ENCODE measurements at places on chromosomes 12 and 14.

- no peak for DNase-seq
Measured at GRCh38 chr12:49979791-49980190, 7.0 kb downstream of the AQP6 start.

DNA sequence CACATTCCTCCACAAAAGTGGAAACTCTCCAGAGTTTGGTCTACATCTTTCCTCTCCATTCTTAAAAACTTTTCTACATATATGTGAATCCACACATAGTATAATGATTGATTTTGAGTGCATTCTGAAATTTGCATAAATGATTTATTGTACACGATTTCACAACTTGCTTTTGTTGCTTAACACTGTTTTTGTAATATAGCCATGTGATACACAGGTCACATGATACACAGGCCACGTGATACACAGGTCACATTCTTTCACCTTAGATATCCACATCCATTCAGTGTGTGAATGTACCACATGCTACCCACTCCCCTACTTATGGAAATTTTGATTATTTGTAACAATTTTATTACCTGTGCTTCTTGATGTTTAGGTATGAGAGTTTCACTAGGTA, 319.1 kb downstream of the ZFP36L1 start:
- peak; percentile 28 for DNase-seq

DNA sequence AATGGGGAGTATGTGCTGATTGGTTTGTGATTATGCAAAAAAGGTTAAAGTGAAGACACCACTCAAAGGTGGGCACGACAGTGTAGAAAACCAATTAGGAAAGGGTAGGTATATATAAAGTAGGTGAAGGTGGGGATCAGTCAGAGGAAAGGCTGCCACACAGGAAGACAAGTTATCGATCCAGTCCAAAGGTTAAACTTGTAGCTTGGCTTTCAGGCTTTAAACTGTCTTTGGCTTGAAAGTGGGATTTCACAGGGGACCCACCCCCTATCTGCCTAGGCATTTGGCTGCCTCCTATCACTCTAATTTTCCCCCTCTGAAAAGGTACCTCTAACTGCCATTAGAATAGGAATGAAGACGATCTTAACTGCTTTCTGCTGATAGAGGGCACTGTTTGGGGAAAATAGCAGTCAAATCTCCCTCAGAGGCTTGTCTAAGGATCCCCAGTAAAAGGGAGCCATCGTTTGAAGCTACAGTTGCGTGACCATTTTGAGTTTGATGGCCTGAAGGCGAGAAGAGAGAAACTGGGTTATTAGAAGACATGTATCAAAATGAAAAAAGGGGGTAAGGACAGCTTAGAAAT, 250.2 kb downstream of the GPHN start:
- DNase-seq: no peak

DNA sequence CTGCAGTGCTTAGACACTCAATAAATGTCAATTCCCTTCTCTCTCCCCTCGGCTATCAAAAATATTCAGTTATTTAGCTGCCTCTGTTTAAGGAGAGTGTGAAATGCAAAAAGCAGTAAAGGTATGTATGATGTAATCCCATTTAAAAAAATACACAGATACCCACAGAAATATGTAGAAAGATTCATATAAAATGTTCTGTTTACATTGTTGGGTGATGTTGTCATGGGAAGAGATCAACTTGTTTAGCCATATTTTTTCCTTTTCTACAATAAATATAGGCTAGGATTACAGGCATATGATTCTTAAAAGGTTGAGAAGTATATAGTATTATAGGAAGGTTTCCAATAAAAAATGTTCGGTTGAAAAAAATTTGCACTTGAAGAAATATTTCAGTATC, 7.8 kb downstream of the PPP2R3C start:
- no peak for DNase-seq

GRCh38 chr14:65290830-65291229, 121.7 kb upstream of the FUT8 start:
- DNase-seq: no peak

- DNase-seq: no peak
Measured at GRCh38 chr12:116497051-116497591, 62.1 kb upstream of the MAP1LC3B2 start.

GRCh38 chr12:64452559-64453329, 824 bp downstream of the TBK1 start:
- no peak for DNase-seq

DNA sequence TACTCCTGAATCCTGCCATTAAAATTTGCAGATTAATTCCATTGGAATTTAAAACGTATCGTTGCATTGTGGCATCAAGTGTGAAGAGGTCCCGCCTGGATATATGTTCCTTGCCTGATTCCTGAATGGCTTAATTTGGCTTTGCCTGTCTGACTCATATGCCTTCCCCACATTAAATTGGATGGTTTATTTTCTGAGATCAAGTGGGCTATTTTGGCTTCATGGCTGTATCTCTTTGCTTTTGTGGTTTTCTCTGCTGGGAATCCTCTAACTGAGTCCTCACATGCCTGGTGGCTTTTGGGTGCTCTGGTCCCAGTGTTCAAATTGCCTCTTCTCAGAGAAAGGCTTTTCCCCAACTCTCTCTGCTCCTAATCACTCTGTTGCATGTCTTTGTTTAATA, 127.9 kb upstream of the DYRK2 start:
- no peak for DNase-seq

GRCh38 chr14:79670811-79671210, 540.5 kb downstream of the DIO2 start:
- no peak for DNase-seq

DNA sequence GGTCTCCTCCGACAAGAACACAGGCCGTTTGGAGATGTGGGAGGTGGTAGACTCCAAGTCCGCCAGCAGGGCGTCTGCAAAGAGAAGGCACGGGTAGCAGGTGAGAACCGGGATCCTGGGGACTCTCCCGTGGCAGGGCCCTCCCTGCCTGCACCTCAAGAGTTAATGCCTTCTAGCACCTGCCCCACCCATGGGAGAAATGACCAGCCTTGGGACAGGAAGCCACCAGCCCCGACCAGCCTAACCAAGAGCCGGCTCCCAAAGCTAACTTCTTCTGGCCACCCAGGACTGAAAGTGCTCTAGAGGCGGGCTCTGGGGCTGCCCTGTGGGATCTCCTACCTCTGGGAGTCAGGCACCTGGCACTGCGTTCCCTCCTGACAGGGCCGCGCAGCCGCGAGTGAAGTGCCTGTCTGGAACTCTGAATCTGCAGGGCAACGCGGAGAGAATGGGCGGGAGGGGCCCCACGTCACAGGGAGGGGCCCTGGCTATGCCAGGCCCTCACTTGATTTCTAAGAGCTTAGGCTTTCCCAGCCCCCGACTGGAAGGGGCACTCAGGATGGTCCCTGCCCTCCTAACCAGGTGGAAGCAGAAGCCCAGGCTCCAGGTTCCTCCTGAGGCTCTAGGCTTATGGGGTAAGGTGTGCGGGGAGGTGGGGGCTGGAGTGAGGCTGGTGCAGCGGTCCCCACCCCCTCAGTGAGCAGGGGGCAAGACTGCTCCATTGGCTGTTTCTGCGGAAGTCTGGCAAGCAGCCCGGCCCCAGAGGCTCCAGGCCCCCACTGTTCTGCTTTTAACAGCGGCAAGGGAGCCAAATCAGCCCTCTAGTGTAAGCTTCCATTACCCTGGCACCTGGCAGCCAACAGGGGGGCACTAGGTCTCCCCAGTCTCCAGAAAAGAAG, 23.6 kb upstream of the RPLP0 start:
- DNase-seq: no peak

- DNase-seq: no peak
Measured at GRCh38 chr14:85079842-85080730, 449.9 kb upstream of the FLRT2 start.

- DNase-seq: no peak
Measured at GRCh38 chr14:76917745-76918255, 91.6 kb downstream of the LRRC74A start.

DNA sequence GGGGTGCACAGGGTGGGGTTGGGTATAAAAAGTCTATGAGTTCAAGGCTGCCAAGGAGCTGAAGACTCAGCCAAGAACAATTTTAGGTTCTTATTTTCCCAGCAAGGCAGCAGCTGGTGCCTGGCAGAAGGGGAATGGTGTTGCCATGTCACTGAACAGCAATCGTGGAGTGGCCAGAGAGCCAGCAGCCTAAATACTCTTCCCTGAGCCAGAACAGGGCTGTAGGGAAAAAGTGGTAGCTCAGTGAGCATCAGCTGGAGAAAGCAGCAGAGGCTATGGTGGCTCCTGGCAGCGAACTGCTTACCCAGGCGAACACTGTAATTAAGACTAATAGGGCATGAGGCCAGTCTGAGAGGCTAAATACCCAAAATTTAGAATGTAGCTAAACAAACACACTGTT, 334.9 kb downstream of the RMST start:
- no peak for DNase-seq

- DNase-seq: no peak
Measured at GRCh38 chr12:50040657-50041056, 15.4 kb upstream of the RACGAP1 start.

DNA sequence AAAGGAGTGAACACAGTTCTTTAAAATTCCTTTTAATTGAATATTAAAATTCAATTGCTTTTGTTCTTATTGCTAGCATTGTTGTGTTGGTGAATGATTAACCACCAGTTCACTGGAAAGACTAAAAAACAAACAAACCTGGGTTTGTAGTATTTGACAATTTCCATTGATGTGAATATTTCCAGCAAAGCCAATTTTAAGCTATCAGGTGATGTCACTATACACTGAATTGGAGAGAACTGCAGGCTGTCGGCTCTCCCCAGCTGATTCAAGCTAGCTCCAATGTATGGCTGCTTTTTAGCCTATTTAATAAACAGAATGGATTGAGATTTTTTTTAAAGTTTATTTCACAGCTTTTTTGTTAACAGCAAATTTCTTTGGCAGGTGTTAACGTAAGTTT, 1753.6 kb upstream of the SEL1L start:
- DNase-seq: no peak

DNA sequence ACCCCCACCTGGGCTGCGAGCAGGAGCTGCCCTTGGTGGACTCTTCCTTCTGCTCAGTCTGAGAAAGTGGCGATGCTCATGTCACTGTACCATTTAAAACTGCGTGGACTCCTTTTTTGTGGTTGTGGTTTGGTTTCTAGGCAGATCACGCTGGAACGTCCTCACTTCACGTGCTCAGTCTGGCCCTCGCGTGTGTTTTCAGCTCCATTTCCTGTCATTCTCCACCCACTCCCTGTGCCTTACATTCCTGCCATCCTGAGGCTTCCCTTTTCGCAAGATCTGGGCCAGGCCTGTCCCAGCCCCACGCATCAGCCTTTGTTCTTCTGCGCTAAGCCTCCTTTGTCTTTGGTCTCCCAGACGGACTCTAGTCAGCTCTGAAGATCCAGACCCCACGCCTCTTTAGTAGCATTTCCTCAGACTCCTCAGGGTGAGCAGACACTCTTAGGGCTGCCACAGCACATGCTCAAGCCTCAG, 105.4 kb downstream of the FBXL14 start:
- DNase-seq: no peak

- no peak for DNase-seq
Measured at GRCh38 chr12:122437656-122438121, 15.2 kb upstream of the CLIP1 start.

DNA sequence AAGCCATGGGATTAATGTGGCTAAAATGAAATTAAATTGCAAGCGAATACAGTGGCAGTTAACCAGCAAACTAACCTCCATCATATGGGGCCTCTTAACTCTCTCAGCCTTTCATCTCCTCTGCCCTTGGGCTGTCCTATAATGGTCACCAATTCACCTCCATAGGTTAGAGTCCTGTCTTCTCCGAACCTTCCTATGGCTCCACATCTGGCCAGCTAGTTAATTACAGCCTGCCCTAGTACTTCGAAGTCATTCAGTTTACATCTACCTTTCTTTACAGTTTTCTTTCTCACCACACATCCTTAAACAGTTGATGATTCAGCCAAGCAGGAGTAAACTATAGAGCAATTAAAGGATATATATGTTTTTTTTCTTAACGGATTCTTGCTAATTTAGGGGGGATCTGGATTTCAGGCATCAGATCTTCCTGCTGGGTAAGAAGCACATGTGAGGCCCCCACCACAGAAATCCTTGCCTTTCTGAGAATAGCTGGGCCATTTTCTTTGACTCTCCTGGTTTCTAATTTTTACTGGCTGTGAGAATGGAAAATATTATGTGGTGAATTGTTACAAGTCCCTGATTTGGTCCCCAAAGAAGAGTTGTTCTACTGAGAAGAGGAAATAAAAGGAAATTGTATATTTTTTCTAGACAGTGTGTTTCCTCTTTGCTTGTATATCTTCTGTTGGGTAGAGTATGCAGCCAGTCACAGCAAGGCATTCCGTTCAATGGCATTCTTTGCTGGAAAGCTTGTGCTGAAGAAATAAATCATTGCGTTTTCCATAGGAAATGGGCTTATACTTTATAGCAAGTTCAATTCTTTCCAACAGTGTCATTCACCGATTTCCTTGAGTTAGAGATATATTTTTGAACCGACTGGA, 16.7 kb downstream of the HMGA2 start:
- DNase-seq: no peak

GRCh38 chr12:39006286-39006685, 100.9 kb upstream of the CPNE8 start:
- DNase-seq: no peak

- no peak for DNase-seq
Measured at GRCh38 chr12:66598079-66598478, 80.8 kb downstream of the GRIP1 start.
